Anterior cingulate cortex (tissue), 58 donors: ENCODE measurements at places on chromosomes 5 and 9.

DNA sequence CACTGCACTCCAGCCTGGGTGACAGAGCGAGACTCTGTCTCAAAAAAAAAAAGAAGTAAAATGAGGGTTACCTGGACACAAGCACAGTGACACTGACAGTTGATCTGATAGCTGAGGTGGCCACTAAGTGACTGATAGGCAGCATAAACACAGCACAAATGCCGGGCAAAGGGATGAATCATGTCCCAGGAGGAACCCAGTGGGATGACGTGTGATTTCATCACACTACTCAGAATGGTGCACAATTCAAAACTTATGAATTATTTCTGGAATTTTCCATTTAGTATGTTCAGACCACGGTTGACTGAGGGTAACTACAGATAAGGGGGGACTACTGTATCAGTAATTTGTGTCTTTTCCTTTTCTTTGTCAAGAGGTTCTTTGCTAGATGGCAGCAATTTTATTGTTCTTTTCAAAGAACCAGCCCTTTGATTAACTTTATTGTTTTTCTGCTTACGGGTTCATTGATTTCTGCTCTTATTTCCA, 34.3 kb upstream of the RNF130 start:
- no peak for DNase-seq

DNA sequence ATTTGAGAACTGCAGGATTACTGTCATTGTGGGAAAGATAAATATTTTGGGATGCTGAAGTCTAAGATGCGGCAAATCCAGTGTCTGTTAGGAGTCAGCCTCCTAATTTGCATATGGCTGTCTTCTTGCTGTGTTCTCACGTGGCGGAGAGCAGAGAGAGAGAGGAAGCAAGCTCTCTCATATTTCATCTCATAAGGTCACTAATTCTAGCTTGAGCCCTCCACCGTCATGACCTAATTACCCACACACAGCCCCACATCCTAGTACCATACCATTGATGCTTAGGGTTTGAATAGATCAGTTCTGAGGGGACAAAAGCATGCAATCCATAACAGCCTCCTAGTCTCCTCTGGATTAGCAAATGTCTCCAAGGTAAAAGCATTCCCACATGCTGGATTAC, 124.5 kb downstream of the CDH12 start:
- no peak for DNase-seq

DNA sequence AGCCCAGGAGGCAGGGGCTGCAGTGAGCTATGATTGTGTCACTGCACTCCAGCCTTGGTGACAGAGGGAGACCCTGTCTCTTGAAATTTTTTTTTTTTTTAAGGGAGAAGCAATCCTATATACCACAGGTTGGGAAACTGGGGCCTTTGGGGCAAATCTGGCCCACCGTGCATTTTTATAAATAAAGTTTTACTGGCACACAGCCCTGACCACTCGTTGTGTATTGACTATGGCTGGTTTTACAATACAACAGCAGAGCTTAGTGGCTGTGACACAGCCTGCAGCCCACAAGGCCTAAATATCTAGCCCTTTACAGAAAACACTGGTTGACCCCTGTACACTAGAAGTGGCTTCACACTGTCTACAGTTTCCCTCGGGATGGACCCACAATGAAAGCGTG, 58.0 kb downstream of the SECISBP2 start:
- DNase-seq: no peak

- DNase-seq: no peak
Observed at GRCh38 chr5:110256298-110256697, 470.2 kb downstream of the TMEM232 start.

DNA sequence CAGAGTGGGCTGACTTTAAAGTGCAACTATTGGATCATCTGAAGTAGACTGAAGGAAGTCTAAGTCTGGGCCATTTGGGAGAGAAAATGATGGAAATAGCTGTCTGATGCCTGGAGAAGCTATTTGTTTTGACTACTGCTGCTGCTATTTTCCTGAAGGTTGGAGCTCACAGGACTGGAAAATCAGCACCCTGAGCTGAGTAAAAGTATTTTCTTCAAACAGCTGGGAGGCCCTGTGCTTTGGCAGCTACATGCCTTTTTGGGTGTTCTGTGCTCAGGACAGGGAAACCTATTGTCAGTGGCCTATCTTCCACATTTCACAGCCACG, 302.6 kb downstream of the ENC1 start:
- DNase-seq: no peak

DNA sequence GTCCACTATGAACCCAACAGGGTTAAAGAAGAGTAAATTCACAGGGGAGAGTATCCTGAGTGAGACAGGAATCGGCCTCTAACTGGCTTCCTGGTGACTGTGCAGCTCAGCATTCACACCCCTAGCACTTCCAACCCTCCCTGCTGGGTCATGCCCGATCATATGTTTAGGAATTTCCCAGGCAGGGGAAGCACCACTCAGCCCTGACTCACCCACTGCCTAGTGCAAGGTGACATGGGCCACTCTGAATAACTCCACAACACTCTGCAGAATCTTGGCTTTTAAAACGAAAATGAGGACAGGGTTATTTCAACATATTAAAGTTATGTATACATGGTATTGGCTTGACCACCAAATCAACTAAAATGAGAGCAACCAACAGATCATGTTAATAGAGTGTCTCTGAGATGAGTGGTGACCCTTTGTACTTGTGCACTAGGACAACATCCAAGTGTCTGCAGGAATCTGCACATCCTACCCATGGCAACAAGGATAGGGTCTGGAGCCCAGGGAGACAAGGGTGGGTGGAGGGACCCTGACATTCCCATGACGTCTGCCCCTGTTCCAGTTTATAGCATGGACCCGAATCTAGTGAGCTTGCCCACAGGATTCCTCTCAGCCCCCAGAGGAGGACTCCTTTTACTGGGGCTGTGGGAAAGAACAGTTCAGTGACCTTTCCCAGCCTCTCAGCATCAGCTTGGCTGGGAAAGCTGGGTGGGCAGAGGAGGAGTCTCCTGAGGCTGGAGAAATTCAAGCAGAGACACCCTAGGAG, 485.8 kb downstream of the SEMA5A start:
- DNase-seq: no peak
